ENCODE measurements at places on chromosomes 2 and 18. TPM values are rescaled to one million over a fixed set of nuclear protein-coding genes. Genes with fewer than 3 reads are reported as not detected.

Gene C2orf80
- not detected for total RNA-seq

Gene UPP2
- not detected for total RNA-seq

Gene CIDEA
- total RNA-seq, result not detected

Gene RGPD4
- not detected for total RNA-seq

Gene RPRM
- not detected for total RNA-seq

Gene RNF125
- 0.20 TPM for total RNA-seq

Gene TMEM37
- 2.3 TPM for total RNA-seq

Gene TIGD1
- total RNA-seq, result 4.9 TPM

Gene HOXD8
- total RNA-seq, result 5.6 TPM

Gene ANKRD30B
- not detected for total RNA-seq

Gene C1GALT1C1L
- 2.0 TPM for total RNA-seq

Data from A549 treated with Mapracorat at 1 μM for 4 hours (cell line).